Esophagus muscularis mucosa (tissue), 4 donors: ENCODE measurements at places on chromosomes 12 and 14. TPM values are rescaled to one million over a fixed set of nuclear protein-coding genes. Genes with fewer than 3 reads are reported as not detected.

CLECL1 gene
- 0.83 TPM for total RNA-seq

DNA sequence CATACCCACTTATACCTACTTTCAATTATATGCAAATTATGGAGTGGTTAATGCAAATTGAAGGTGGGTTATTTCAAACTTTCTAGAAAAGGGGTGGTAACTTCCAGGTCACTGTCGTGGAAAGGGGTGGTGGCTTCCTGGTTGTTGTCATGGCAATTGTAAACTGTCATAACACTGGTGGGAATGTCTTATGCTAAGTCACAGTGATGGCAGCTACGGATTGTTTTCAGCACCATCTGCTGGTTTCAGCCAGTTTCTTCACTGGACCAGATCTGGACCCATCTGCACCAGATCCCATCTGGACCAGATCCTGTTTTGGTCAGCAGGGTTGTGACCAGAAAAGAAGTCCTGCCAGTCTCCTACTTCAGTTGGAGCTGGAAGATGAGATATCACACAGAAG lies 1469.3 kb downstream of the AACS start:
- no peak overlapping the region for H3K27ac ChIP-seq
- DNase-seq: no peak
- H3K36me3 ChIP-seq: no peaks in the 10 kb centered on the region
- H3K4me1 ChIP-seq: no peaks in the 10 kb centered on the region
- no peak overlapping the region for H3K4me3 ChIP-seq

DNA sequence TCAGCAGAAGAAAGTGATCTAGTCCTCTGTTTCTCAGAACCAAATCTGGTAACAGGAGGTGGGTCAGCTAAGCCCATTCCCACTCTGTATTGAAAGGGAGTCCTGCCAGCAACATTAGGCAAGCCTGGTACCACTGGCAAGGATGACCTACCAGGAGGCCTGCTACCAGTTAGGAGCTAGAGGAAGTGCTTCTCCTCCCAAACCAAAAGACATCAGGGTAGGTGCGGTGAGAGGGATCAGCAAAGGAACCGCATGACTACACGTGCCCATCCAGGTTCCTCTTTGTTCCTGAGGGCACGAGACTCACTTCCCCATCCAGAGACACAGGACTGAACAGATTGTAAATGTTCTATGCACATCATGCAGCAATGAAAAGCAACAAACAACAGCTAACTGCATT lies 2.8 kb downstream of the KLRC4 start:
- DNase-seq: no peak
- no peak overlapping the region for H3K4me3 ChIP-seq
- H3K4me1 ChIP-seq: no peaks in the 10 kb centered on the region
- H3K36me3 ChIP-seq: no peaks in the 10 kb centered on the region

DNA sequence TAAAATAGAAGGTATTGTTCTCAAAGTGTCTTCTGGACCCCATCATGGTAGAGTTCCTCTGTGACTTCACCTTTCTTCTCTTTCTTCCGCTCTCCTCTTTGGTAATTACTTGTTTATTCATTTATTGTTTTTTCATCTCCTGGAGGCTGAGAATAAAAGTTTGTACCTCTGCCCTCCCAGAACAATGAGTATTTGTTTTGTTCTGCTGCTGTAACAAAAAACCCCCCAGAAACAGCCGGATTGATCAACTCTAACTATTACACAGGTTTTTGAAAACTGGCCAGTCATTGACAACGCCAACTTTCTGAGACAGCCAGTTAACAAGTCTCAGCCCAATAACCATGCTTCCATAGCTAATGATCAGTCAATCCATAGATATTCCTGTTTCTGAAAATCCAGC lies 8.2 kb upstream of the DICER1 start:
- no peak for DNase-seq
- H3K4me3 ChIP-seq: no peak overlapping the region
- no peaks in the 10 kb centered on the region for H3K27me3 ChIP-seq
- no peaks in the 10 kb centered on the region for H3K36me3 ChIP-seq
- H3K27ac ChIP-seq: no peak overlapping the region

GRCh38 chr12:113231235-113232088 lies 10.2 kb downstream of the TPCN1 start:
- no peak overlapping the region for H3K27ac ChIP-seq
- no peak for DNase-seq
- H3K4me3 ChIP-seq: no peak overlapping the region
- H3K27me3 ChIP-seq: no peaks in the 10 kb centered on the region
- peaks cover 7% of the 10 kb centered on the region for H3K36me3 ChIP-seq
